ENCODE measurements at places on chromosomes 5 and 9. TPM values are rescaled to one million over a fixed set of nuclear protein-coding genes. Genes with fewer than 3 reads are reported as not detected.

AMACR gene
- total RNA-seq, result 15.2 TPM

PCDHGA10 gene
- total RNA-seq, result 7.4 TPM

DOCK2 gene
- 22.4 TPM for total RNA-seq

LCN6 gene
- 62.8 TPM for total RNA-seq

GAPVD1 gene
- total RNA-seq, result 54.6 TPM

ZNF879 gene
- 4.1 TPM for total RNA-seq

DNA sequence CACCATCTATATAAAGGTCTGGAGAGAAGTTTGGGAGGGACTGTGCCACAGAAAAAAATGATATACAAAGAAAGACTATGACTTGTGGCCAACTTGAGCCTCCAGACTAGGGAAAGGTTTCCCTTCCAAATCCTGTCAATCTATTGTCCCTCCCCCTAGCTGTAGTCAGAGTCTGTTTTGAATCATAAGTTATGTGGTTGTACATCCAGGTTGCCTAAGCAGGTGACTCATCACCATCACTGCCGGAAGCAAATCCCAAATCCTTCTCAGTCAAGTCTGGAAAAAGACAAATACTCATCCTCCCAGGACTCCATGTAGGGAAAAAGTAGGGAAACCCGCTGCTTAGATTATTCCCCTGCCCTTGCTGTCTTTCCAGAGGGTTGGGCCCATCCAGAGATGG is 235.7 kb downstream of the CDK5RAP2 start:
- no peak for DNase-seq

- no peak for DNase-seq
Observed at GRCh38 chr5:147965715-147966114, 59.4 kb upstream of the C5orf46 start.

DNA sequence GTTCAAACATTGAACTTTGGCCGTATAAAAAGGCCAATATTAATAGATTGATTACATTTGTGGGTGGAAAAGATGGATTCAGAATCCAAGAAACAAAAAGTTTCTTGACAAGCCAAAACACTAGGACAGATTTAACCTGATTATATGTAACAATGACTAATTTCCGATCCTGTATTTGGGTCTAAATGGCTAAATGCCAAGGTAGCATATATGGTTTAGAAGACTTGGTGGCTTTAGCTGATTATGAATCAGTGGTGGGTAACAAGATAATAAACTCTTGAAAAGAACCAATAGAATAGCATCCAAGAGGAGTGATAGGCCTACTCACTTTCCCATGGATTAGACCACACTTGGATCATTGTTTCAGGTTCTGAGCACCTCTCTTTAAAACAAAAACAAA is 21.8 kb upstream of the ANP32B start:
- DNase-seq, result no peak

DNA sequence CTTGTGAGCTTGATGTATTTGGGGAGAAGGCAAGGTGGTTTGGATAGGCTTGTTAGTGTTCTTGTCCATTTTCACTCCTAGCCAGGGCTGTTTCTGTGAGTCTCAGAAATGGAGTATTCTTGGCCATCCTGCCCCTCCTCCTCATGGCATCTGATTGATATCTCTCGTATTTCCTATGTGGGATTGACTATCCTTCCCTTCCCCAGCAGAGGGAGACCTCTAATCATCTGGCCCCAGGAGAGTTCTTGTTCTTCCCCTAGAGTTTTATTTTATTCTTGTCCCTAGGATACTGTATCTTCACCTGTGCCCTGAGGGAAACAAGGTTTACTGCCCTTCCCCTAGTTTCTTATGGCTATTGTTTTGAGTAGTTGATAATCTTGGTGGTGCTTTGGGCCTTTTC is 114.4 kb downstream of the VPS13A start:
- DNase-seq, result no peak

DNA sequence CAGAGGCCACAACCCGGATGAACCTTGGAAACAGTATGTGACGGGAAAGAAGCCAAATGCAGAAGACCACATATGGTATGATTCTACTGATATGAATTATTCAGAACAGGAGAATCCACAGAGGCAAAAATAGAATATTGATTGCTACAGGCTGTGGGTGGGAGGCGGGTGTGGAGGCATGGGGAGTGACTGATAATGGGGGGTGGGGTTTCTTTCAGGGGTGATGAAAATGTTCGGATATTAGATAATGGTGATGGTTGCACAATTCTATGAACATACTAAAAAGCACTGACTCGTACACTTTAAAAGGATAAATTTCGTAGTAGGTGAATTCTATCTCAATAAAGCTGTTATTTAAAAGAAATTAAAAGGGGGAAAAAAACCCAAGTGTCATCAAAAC is 10.7 kb downstream of the IL4 start:
- DNase-seq, result no peak

- DNase-seq, result no peak
Observed at GRCh38 chr9:98927724-98928123, 16.0 kb upstream of the COL15A1 start.

DNA sequence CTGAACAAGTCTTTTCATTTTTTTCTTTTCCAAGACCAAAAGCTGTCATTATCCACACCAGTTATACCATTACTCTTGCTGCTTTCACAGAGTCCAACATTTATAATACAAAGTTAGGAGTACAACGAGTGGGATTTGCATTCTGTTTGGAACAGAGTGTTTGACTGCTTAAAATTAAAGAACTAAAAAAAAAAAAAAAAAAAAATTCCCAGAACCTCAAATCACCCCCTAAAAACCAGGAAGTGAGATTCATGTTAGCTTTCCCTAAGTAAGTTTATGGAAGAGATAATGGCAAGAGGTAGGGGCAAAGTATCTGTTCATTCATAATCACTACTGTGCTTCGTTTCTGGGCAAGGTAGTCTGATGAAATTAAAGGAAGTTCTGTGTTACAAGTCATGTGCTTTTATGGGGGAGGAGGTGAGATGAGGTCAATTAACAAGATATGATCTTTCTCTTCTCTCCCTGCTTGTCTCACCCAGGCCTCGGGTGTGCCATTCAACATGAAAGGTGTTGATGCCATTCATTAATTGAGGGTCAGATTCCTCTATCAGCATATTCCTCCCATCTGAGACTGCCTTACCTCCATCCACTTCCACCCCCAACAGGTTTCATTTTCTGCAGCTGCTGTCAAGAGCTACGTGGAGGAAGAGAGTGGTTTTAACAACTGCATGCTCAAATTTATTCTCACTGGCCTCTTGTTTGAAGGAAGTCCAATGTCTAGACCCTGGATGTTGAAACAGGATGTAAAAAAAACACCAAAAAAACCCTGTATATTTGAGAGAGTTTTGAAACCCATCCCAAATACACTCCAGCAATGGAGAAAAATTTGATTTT is 58.1 kb downstream of the MARCHF3 start:
- DNase-seq, result no peak

- no peak for DNase-seq
Observed at GRCh38 chr5:72071906-72072305, 35.4 kb upstream of the MAP1B start.

GRCh38 chr5:65105301-65105700 is 336.6 kb downstream of the CWC27 start:
- DNase-seq, result no peak

GRCh38 chr9:112819635-112820496 is 69.3 kb downstream of the SNX30 start:
- DNase-seq, result no peak

DNA sequence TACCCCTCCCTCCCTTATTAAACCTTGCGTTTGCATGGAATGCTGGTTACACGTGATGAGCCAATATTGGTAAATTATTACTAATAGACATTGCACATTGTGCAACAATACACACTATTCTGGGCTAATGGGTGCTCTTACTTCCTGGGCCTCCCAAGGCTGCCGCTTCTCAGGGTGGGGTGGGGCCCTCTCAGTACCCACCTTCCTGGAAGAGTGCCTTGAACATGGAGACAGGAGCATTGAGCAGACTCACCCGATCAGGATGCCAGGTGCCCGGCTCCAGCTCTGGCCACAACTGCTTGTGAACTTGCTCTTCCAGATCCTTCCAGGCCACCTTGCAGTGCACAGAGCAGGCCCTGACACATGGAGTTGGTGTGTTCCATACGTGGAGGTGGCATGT is 24.7 kb upstream of the CEP72 start:
- DNase-seq, result peak; percentile 29

DNA sequence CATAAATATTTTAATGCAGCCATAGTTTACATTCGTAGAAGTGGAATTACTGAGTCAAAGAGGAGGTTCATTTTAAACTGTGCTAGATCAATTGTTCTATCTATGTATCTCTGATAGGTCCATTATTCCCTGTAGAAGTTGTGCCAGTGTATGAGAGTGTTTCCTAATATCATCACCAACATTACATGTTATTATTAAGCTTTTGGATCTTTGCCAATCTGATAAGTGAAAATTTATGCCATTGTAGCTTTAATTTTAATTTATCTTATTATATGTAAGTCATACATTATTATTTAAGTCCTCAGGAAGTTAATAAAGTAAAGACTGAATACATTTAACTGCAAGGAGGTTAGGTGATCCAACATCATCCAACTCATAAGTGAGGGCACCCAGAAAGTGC is 10.9 kb upstream of the GAS1 start:
- DNase-seq, result no peak

GRCh38 chr5:89816038-89816437 is 593.5 kb downstream of the CETN3 start:
- DNase-seq, result no peak

- DNase-seq, result peak; percentile 68
Observed at GRCh38 chr9:95505717-95506427, 10.9 kb downstream of the PTCH1 start.

GRCh38 chr5:56166671-56167385 is 66.3 kb downstream of the ANKRD55 start:
- DNase-seq, result no peak

DNA sequence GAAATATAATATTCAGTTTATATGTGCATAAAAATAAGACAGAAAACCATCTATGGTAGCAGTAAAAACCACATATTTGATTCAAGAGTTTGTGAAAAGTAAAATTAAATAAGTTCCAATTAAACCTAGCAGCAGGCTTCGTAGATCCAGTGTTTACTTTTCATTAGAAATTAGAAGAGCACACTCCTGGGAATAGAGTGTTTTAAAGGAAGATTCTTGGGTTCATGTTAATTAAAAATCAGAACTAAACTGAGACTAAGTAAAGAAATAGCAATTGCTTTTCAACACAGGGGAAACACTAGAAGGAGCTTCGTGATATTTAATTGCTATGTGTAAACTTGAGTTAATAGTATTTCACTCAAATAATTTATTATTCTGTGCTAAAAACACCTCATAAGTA is 1097.8 kb upstream of the CDH18 start:
- DNase-seq, result no peak

GRCh38 chr9:137550231-137550621 is at the start of gene PNPLA7:
PNPLA7 (minus strand) TSS chr9:137550402; CDS start chr9:137550197, 205 bp downstream.
- peak; percentile 92 for DNase-seq

DNA sequence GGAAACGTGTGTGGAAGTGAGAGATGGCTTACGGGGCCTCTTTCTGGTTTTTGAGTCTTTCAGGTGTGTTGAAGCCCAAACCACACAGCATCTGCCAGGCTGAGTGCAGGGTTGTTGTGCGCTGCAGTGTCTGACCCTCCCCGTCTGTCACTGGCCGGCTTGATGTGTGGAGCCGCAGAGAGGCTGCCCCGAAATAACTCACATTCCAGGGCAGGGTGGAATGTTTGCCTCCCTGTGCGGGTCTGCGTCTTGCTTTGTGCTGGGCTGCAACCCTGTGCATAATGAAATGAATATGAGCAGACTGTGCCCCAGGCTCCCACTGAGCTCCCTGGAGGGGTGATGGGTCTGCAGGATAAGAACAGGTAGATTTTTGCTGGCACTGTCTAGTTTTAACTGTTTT is 9.9 kb upstream of the PLEKHG4B start:
- DNase-seq, result no peak

- no peak for DNase-seq
Observed at GRCh38 chr5:67161767-67162166, 34.8 kb downstream of the CD180 start.

- DNase-seq, result no peak
Observed at GRCh38 chr5:72722792-72723452, 93.5 kb upstream of the TNPO1 start.

- no peak for DNase-seq
Observed at GRCh38 chr5:79109527-79110492, 1.8 kb upstream of the BHMT start.

- no peak for DNase-seq
Observed at GRCh38 chr5:17438027-17438426, 60.0 kb upstream of the TAF11L2 start.

GRCh38 chr5:75546830-75547229 is 35.1 kb downstream of the POLK start:
- DNase-seq, result no peak

DNA sequence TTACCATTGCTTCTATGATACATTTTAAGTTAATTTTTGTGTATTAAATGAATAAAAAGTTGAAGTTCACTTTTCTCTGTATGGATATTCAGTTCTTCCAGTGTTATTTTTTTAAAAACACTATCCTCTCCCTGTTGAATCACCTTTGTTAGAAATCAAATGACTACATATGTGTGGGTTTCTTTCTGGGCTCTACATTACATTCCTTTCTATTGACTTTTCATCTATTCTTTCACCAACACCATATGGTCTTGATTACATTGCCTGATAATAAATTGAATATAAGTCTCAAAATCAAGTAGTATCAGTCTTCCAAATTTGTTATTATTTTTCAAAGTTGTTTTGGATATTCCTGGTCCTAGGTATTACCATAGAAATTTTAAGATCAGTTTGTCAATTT is 7.3 kb upstream of the RASEF start:
- DNase-seq, result no peak

DNA sequence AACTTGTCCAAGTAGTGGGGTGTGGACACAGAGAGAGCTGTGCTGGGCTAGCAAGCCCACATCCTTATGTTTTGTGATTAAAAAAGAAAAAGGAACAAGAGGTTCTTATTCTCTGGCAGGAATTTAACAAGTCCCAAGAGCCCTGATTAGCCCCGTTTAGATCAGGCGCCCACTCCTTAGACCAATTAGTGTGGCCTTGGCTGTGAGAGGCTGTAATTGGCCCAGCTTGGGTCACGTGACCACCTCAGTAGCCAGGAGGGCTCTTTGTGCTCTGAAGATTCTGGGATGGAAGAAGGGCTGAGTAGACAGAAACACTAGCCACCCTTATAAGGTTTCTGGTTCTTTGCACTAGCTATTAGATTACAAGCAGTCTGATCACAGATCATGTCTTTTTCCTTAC is 31.1 kb downstream of the GCNT4 start:
- DNase-seq, result no peak

GRCh38 chr9:121439711-121440664 is 59.7 kb downstream of the GGTA1 start:
- DNase-seq, result no peak

DNA sequence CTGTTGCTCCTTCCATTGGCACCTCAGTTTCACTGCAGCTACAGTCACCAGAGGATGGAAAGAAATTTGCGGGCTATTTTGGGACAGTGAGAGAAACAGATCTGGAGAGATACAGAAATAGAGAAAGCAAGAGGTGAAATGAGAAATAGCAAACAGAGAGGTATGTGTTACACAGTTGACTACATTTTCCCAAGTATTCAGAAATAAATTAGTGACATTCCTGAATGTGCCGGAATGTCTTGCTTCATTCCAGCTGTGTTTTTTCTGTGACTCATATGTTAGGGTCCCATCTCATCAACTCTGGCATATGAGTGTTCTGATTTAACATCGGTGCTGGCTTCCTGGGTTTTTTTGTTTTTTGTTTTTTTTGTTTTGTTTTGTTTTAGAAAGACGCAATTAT is 63.8 kb upstream of the ZNF462 start:
- no peak for DNase-seq

Measured in ureter (tissue), 1 donor.